ENCODE measurements at places on chromosomes 16 and 17. TPM values are rescaled to one million over a fixed set of nuclear protein-coding genes. Genes with fewer than 3 reads are reported as not detected.

DNA sequence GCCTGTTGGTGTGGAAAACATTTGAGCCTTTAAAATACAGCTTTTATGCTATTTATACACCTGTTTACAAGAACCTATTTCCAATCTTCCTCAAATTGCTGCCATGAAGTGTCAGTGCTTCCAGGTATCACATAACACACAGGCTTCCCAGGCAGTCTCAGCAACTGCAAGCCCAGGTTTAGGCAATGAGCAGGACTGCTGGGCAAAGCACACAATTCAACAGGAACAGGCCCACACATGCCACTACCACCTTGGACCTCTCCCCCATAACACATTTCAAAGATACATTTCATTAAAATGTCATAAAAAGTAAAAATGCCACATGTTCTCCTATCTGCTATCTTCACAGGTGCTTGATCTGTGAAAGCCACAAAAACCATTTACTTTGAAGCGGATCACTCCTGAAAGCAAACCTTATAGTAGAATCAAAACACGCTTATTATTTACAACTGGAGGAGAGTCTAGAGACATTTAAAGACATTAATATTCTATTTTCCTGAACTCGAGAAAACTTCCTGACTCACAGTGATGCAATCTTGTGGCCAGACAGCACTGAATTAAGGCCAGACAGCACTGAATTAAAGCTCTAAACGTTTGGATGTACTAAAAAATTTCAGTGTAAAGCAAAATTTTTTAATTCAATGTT, 31.5 kb downstream of the ANKFY1 start:
- DNase-seq = no peak

DNA sequence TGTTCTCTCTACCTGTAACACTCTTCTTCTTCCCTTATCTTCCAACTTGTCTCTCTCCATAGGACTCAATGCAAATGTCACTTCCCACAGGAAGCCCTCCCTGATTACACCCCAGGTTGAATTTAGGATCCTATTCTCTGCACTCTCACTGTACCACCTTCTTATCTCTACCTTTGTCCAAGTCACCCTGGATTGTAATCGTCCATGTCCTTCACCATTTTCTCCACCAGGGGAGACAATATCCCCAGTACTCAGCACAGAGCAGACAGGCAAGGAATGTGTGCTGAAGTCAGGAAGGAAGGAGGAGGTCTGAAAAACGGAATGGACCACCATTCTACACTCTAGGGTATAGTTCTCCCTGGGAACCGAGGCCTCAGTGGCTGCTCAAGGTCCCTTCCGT, 14.2 kb downstream of the C16orf82 start:
- no peak for DNase-seq

DNA sequence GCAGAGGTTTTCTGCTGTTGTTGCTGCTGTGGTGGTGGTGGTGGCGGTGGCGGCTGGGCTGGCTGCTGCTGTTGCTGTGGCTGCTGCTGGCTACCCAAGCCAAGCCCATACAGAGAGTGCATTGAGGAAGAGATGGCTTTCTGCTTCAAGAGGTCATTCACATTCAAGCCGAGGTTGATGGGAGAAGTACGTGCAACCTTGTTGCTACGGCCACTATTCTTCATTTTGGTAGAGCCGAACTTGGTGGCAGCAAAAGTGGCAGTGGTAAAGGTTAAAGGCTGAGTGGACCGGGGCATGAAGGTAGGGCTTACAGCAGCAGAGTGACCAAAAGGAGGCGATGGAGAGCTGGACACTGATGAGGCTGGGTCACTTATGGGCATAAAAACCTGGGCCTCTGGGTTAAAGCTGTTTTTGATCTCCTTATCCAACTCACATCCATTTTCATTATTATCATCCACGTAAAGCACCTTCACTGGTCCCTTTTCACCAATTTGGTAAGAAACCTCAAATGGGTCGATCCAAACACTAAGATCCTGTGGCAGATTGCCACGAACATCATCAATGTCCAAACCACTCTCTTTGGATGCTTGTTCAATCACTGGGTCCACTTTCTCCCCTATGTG, 2.8 kb downstream of the TOB1 start:
- DNase-seq = peak; percentile 30

DNA sequence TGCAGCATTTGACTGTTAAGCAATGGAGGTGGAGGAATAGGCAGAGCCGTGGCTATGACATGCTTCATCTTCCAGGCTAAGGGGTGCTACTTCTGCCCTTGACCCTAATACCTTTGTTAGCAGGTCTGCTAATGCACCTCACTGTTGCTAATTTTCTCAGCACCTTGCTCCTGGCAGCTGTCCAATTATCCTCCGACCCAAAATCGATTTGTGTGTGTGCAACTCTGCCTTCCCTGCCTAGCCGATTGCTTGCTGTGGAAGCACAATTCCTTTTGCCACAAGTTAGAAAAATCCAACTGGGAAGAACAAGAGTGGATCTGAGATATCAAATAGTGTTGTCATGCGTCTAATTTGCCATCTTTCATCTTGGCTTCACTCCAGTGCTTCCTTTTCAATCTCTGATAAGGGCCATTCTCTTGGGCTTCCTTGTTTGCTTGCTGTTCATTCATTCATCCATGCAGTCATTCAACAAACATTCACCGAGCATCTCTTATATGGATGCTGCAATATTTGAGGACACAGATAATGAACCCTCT, 422.8 kb downstream of the RBFOX1 start:
- no peak for DNase-seq

DNA sequence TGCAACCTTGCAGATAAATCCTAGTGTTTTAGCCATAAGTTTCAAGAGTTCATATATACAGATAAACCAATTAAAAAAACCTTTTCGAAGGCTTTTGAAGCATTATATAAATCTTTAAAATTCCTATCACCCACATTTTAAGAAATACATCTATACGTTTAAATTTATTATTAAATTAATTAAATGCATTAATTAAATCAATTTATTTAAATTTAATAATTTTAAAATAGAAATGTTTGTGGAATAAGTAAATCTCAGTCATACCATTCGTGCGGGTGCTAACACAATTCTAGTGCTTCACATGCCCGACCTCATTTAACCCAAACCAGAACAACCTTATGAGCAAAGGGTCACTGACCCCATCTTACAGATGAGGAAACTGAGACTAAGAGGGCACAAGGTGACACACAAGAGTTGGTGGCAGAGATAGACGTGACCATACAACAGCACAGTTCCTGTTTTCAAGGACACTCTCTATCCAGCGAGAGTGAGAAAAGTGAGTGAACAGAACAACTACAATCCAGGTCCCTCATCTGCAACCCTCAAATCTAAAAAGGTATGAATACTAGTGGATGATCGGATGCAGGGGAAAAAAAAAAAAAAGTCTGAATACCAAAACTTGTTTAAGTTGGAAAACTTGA, 1.4 kb downstream of the NSMCE1 start:
- DNase-seq = no peak

GRCh38 chr17:65489413-65490155, 71.9 kb downstream of the AXIN2 start:
- no peak for DNase-seq

GRCh38 chr16:55508271-55508921, 476 bp upstream of the LPCAT2 start:
- DNase-seq = no peak

GRCh38 chr17:81436294-81436849, 41.1 kb downstream of the BAHCC1 start:
- DNase-seq = no peak

GRCh38 chr16:81590714-81591544, 146.3 kb downstream of the CMIP start:
- no peak for DNase-seq

- DNase-seq = no peak
These were observed 88.0 kb upstream of the CBX4 start for GRCh38 chr17:79927136-79927661.

GRCh38 chr17:13413001-13413400, 188.7 kb downstream of the HS3ST3A1 start:
- no peak for DNase-seq

DNA sequence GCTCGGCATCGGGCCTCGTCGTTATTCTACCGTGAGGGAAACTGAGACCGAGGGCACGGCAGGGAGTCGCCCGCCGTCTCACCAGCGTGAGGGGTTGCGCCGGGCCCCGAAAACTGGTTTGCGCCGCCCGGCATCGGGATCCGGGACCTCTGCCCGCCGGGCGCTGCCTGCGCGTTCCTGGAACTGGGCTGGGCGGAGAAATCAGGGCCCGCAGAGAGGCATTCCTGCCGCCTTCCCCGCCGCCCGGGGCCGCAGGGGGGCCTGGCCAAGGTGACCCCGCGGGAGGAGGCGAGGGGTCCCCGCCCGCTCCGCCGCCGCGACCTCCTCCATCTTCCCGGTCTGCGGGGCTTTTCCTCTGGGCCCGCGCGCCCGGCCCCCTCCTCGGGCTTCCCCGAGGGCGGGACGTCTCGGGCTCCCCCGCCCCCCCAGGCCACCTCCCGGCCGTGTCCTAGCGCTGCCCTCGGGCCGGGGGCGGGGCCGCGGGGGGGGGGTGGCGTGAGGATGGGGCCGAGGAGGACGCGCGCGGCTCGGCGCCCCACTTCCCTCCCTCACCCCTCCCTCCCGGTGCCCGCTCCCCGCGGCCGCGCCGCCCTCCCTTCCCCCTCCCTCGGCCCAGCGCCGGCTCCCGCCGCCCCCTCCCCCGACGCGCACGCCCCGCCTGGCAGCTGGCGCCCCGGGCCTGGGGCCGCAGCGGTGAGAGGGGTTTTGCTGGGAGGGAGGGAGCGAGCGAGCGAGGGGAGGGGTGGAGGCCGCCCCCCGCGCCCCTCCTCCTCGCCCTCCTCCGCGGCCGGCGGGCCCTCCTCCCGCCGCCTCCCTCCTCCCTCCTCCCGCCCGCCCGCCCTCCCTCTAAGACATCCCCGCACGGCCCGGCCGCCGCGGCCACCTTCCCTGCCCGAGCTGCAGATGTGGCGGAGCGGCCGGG, at the start of gene GLIS2:
GLIS2 (plus strand) TSS at position 882 of the 922 bp plus-strand sequence. CDS start 16,214 bp downstream, outside the sequence.
- no peak for DNase-seq

CMTM2 gene
- total RNA-seq = not detected

KLHDC4 gene
- total RNA-seq = 77.5 TPM

TTLL6 gene
- not detected for total RNA-seq

KRTAP4-2 gene
- not detected for total RNA-seq

MMP25 gene
- total RNA-seq = 1.6 TPM

MVP gene
- 30.8 TPM for total RNA-seq

EFCAB13 gene
- total RNA-seq = 5.0 TPM

DHX8 gene
- 56.7 TPM for total RNA-seq

OR3A3 gene
- not detected for total RNA-seq

Measured in activated naive CD8-positive, alpha-beta T cell treated with anti-CD3 and anti-CD28 coated beads for 36 hours (primary cell).